ENCODE measurements at places on chromosomes 3 and 15.

DNA sequence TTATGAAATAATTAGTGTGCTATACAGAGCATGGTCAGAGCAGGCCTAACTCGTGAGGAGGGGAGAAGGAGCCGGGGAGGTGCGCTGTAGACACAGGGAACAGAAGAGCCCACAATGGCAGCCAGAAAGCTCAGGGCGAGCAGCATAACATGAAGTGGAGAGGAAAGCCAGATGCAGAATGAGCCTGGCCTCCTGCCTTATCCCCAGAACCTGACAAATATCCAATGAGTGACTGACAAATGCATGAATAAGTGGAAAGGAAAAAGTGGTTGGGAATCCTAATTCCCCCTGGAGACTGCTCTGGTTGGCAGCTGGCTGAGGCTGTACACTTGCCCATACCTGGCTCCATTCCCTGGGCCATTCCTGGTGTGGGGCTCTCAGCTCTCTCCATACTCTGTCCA lies 9.2 kb upstream of the MST1R start:
- no peak for DNase-seq

DNA sequence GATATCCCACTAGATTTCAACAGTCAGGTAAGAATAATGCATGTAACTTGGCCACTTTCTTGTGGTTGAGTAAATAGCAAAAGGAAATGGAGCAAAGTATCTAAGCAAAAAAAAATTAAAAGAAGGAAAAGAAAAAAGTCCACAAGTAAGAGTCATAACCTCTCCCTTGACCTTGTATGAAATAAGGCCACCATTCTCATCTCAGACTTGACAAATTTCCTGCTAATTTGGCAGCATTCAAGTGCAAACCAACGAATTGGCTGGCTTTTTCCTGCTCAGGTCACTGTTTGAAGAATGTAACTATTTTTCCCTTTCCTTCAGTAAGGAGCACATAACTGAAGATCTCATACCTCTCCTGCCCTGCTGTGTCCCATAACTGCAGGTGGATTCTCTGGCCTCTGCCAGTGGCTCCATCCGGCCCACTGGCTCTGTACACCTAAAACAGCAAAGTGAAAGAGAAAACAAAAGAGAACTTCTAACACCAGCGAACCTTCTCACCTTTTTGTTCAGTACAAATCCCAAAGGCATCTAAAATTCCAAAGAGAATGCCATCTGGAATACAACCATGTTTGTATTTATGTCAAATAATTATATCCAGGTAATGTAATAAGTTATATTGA lies 33.4 kb upstream of the RSL24D1 start:
- DNase-seq, result no peak

DNA sequence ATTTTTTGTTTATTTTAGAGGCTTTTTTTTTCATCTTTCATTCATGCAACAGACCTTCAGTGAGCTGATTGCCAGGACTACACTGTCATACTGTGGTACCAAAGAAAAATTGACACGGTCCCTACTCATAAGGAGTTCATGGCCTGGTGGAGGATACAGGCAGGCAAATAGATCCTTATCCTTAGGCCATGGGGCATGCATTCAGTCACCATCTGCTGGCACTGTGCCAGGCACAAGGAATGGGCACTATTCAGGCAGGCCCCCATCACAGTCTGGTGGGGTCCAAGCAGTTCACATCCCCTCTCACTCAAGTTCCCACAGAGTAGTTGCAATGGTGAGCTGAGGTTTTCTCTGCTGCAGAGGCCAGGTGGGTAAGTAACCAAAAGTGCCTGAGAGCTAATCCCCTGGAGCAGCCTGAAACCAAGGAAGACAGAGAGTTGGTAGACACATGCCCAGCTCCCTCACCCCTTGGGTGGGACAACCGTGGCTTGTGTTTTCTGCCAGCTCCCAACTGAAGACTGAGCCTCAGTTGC lies 17.3 kb downstream of the CISH start:
- DNase-seq, result no peak

DNA sequence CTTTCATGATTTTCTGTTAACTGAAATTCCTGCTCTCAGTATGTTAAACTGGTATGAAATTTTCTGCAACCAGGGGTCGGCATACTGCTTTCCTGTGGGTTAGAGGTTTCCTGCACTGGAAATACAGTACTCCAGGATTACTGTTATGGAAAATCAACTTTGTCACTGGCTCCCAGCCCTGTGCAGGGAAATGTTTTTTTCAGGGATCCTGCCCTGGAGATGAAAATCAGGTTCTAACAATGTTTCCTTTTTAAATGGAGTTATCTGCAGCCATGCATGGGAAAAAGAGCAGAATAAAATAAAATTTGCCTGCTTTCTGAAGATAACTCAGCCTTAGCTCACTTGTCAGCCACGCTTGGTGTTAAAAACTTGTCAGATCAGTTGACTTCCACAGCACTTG lies 220.4 kb downstream of the IL5RA start:
- no peak for DNase-seq

GRCh38 chr3:48684054-48684349 lies 1.7 kb downstream of the NCKIPSD start:
- no peak for DNase-seq

DNA sequence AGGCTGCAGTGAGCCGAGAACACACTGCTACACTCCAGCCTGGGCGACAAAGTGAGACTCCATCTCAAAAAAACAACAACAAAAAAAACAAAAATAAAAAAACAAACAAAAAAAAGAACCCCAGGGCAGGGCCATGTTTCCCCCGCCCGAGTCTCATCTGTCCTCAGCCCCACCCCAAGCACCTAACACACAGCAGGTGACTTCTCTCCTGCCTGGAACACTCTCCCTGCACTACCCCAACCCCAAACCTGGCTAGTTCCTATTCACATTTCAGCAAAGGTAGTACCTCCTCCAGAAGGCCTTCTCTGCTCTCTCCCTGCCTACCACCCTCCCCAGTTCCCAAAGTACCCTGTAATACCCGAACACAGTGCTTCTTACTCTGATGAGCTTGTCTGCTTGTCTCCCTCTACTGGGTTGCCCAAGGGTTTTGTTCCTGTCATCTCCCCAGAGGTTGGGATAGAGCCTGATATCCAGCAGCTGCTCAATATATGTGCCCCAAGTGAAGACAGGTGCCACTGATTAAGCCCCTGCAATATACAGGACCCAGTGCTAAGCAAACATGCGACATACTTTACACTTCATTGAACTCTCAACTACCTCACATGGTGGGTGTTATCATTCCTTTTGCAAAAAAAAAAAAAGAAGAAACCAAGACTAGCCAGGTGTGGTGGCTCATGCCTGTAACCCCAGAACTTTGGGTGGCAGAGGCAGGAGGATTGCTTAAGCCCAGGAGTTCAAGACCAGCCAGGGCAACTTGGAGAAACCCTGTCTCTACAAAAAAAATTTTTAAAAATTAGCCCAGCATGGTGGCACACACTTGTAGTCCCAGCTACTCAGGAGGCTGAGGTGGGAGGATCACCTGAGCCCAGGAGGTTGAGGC lies 103.6 kb downstream of the DAPK2 start:
- no peak for DNase-seq

DNA sequence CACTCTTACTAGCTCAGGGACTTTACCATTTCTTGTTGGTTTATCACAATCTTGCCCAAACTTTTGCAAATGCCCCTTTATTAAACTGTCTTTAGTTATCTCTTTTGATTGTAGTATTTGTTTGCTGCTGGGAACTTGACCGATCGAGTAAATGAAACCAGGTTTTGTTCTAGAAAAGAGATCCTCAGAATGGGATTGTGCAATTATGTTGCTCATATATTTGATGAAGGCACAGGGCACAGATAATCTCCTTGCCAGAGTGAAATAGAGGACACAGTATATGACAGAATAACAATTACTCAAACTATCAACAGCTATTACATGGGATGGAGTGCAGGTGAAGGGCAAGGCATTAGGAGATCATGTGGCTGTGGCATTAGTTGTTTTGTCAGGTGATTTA lies 216.6 kb upstream of the RASGRP1 start:
- DNase-seq, result no peak

GRCh38 chr3:57952208-57952631 lies 56.0 kb upstream of the FLNB start:
- peak; percentile 45 for DNase-seq

DNA sequence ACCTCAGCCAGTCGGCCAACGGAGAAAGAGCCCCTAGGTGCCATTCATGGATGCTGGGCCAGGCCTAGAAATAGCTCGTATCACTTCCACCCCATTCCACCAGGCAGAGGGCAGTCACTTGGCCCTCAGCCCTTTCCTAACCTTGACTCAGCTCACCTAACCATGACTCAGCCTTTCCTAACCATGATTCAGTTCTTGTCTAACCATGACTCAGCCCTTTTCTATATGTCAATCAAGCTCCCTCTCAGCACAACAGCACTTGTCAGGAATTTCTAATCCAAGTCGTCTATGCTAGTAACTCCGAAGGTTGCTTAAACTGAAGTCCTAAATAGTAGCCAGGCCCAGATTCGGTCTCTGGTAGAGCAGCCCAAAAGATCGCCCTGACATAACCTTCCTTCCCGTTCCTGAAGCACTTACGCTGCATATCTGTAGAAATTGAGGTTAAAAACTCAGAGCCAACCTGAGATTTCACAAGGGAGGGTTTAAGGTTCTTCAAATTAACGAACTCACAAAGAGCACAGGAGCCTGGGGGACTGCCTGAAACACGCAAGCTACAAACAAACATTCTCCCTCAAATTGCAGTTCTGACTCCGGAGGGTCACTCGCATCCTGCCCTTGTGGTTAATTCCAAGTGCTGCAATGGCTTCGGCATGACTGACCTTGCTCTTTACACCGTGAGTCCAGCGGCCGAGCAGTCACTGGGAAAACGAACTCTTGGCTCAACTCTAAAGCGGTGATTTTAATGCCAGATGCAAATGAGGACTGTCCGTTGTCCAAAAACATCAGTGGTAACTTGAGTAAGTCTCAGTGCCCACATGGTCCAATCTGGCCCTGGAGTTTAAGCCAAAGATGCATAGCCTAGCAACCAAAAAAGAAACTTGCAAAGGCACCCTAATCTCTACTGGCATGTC lies 99.9 kb downstream of the ADAMTS17 start:
- DNase-seq, result no peak

Data from suppressor macrophage (primary cell).